Immature natural killer cell (primary cell): ENCODE measurements at places on chromosomes 12 and 14. TPM values are rescaled to one million over a fixed set of nuclear protein-coding genes. Genes with fewer than 3 reads are reported as not detected.

The PITPNM2 gene
- 7.1 TPM for polyA plus RNA-seq

The LRP1-AS gene
- polyA plus RNA-seq = not detected

The CD27 gene
- 25.4 TPM for polyA plus RNA-seq

The GUCY2C gene
- not detected for polyA plus RNA-seq

The MGST1 gene
- polyA plus RNA-seq = 3.5 TPM
